AG08396 (cell line): ENCODE measurements at places on chromosomes 11 and 22.

DNA sequence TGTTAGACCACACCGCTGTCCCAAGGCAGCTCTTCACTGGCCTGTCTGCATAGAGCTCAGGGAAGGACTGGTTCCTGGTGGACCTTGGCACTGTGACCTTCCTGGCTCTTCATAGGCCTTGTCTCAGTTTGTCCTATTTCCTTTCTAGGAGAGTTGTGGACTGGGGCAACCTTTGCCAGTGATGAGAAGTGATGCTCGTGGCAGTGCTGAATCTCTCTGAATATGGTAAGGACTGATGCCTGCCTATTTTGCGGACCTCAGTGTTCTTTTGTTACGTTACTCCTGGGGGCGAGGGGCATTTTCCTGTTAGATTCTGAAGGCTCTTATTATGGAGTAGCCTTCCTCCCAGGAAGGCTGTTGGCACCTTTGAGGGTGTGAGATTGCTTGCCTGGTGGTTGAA is 24.2 kb downstream of the CABIN1 start:
- DNase-seq: no peak

GRCh38 chr11:114386131-114386530 is 14.2 kb downstream of the C11orf71 start:
- DNase-seq: no peak

DNA sequence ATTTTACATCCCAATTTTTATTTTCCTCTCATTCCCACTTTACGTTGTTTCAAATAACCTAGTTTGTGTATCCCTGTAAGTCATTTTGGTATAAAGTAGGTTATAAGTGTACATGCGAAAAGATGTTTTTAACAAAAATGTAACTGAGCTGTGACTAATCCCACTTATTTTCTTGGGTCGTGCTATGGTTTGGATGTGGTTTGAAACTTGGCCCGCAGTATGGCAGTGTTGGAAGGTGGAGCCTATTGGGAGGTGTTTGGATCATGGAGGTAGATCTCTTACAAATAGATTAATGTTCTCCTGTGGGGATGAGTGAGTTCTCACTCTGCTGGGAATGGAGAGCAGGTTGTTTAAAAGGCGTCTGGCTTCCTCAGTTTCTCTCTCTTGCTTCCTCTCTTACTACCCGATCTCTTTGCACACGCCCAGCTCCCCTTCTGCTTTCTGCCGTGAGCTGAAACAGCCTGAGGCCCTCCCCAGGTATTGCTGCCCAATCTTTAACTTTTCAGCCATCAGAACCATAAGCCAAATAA is 7.2 kb downstream of the RPL27A start:
- no peak for DNase-seq

GRCh38 chr22:44575381-44576268 is 77.6 kb upstream of the RTL6 start:
- DNase-seq: no peak

- DNase-seq: no peak
Measured at GRCh38 chr11:33751878-33752277, 15.7 kb upstream of the CD59 start.

DNA sequence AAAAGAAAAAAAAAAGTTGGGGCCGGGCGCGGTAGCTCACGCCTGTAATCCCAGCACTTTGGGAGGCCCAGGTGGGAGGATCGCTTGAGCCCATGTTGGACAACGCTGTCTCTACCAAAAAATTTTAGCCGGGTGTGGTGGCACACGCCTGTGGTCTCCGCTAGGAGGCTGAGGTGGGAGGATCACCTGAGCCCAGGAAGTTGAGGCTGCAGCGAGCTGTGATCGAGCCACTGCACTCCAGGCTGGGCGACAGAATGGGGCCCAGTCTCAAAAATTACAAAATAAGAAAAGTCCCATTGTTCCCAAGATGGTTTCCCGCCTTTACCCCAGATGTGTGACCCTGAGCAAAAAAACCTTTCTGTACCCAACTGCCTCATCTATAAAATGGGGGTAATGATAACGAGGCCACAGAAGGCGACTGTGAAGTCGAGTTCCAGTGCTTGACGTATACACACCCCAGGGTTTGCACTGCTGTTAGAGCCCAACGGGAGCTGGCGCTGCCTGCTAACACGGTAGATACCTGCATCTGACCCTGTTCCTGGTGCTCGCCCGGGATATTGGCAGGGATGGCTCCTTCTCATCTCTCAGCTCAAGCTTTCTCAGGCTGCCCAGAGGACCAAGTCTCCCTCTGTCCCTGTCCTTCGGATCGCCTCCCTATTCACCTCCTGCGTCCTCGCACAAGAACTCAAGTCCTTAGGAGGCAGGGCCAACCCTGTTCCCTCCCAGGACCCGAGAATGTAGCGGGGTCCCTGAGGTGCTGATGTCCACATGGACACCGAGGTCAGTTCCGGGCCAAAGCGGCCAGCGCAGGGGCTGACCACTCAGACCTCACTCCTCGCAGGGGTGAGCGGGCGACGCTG is 1.1 kb upstream of the RPLP2 start:
- DNase-seq: peak; percentile 90

DNA sequence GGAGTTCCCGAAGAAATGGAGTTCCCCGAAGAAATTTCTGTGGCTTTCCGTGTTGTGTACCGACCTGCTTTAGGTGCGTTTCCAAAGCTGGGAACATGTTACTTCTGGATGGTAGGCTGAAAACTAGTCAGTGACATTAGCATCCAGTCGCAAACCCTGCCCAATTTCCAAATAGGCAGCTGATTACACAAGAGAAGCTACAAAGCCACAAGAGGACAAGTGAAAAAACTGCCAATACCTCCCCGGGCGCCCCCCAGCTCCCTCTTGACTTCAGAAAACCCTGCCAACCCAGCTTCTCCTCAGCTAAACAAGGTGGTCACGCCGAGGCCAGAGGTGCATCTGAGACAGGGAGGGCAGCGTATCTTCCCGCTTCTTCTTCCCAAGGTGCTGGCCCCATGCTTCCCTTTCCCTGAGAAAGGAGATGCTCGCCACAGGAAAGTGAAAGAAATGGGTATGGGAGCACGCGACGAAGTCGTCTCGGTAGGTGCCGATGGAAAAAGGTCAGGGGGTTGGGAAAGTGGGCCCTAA is 551 bp downstream of the AGBL2 start:
- peak; percentile 25 for DNase-seq

DNA sequence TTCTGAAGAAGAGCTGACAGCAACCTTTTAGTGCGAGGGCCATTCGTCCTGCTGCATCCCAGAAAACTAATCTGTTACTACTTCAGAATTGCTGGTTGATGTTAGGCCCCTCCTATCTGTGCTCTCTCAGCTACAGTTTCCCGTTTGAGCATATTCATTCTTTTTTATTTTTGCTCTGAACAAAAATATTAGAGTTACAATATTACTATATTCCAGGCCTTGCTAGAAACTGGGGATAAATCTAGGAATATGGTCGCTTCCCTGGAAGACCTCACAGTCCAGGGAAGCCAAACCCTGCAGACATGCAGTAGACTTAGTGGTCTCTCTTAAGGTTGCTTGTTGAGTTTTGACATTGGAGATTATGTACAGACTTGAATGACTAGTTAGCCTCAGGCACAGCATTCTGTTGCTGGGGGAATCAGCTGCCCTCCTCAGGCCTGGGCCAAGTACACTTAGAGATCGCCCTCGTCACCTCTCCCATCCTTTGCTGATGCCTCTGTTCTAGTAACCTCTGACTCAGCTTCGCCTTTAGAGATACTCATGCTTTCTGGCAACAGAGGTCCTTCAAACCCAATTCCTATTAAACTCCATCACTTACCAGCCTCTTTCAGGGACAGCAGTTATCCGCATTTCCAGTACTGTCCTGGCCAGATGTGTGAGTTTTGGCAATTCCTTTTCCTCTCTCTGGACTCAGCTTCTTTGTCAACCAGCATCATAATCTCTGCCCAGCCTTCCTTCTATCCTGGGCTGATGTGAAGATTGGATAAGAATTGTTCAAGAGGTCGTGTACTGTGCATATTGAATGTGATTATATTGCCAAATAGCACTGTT is 698 bp upstream of the ANAPC15 start:
- DNase-seq: no peak

DNA sequence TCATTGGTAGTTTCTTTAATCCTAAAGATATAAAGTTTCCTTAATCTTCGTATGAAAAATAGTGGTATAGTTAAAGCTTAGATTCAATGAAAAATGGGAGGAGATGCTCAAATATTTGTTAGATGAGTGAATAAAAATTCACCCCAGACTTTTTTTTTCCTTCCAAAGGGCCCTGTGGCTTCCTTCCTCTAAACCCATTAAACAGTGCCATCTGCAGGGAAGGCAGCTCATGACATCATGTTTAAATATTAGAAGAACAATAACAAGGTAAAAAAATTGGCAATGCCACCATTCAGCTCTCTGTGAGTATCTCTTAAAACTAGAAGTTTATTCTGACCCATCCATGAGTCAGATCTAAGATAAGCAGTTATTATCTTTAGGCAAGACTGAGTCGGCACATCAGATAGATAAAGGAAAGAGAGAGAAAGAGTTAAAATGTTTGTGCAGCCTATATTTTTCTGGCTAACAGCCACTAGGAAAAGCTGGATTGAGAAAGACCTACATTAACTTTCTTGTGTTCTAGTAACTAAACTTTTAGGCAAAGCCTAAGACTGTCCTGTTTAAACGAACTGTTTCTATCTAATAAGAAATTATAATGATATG is 19.1 kb upstream of the OOSP1 start:
- peak; percentile 13 for DNase-seq

GRCh38 chr22:48309115-48309705 is 1518.5 kb downstream of the BRD1 start:
- no peak for DNase-seq

DNA sequence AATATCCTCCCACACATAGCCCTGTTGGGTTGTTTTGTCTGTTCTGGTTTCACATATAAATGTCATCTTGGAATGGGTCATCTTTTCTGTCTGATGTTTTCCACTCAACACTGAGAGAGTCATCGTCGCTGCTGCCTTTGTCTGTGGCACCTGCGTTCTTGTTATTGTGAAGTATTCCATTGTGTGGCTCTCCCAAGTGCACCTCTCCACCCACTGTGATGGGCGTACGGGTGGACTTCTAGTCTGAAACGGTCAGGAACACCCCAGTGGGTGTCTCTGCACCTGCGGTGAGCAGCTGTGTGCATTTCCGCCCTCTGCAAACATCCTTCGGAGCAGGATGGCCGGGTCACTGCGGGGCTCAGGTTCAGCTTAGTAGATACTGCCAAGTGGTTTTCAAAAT is 34.5 kb upstream of the RTL6 start:
- no peak for DNase-seq

- DNase-seq: no peak
Measured at GRCh38 chr11:73538381-73538872, 59.5 kb downstream of the FAM168A start.

GRCh38 chr11:66866511-66866986 is 9.7 kb downstream of the LRFN4 start:
- no peak for DNase-seq

GRCh38 chr11:57322256-57323166 is 2.2 kb downstream of the TNKS1BP1 start:
- peak; percentile 98 for DNase-seq

GRCh38 chr22:41995211-41995610 is 3.4 kb upstream of the WBP2NL start:
- DNase-seq: no peak

DNA sequence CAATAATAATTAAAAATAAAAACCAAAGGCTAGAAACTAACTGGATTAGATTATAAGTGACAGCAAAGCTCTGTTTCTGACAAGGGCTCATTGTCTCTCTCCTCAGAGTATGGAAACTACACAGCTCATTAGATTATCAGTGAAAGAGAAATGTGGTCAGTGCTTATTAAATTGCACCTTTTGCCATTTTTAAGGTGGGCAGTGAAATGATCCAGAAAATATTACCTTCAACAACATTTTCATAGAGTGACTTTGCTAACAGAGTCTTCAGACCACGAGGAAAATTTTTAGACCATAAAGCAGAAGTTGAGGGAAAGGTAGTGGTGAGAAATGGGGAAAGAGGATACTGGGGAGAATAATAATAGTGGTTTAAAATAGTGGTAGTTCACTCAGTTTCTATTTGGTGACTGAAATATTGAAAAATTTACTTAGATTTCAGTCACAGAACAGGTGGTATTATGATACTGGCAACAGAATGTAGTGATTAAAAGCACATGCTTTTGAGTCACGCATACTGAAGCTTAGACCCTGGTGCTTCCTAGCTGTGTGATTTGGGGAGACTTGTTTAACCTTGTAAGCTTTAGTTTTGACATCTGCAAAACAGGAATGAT is 684.0 kb upstream of the CCDC90B start:
- no peak for DNase-seq

DNA sequence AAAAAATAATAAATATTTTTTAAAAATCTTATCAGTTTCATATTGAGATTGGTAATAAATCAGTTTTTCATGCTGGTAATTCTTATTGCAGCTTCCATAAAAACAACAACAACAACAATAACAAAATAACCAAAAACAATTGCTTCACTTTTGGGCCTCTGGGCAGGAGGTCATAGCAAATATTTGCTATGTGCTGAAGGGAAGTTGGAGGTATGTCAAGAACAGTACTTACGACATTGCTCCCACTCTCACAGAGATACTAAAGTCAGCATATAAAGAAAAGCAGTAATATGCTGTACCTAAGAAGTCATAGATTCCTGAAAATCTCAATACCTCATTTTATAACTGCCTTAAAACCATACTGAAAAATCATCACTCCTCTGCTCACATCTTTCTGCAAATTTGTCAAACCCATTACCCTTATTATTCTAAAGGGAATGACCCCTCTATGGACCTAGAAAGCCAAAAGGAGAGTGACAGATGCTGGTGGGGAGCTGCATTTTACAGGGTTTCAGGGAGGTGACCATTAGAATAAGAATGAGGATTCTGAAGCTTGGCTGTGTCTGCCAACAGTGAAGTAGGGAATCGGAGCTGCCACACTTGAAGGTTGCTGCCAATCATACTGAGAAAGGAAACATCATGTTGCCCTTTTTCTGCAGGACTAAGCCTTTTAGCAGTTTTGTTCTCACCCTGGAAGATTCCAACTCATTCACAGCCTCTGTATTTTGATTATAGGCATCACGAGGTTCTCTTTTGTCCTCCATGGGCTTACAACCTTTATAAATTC is 742.9 kb downstream of the LRRC4C start:
- no peak for DNase-seq

DNA sequence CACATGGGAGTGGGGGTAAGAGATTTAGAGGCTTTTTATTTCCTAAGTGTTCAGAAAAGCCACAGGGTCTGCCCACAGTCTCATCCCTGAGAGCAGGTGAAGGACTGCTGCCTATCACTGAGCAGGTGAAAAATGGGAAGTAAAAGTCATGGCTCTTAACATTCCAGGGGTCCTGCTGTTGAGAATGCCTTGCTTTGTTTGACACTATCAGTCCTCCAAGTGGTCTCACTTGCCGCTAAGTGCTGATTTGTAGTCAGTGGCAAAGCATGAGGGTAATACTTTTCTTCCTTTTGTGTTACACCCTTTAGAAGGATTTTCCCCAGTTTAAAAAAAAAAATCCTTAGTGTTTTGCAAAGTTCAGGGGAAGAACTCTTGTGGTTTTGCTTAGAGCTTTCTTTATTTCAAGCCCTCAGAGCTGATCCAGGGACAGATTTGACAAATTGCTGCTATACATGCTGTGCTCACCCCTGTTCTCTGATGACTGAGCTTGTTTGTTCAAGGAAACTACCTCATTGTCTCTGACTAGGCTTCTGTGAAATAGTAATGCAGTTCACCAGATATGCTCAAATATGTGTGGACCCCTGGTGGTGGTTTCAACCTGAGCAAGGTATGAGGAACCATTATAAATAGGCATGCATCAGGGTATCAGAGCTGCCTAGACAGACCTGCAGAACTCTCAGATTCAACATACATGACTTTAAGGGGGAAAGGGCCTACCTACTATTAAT is 141.0 kb downstream of the ARHGAP42 start:
- no peak for DNase-seq
